ENCODE measurements at places on chromosomes 7 and 10.
A peak's percentile ranks its signal among the peaks of the same experiment; 100 is the strongest.

GRCh38 chr10:100516847-100517246, 2.8 kb downstream of the SEC31B start:
- DNase-seq = no peak

- DNase-seq = no peak
Measured at GRCh38 chr7:80440883-80441282, 71.0 kb downstream of the GNAT3 start.

DNA sequence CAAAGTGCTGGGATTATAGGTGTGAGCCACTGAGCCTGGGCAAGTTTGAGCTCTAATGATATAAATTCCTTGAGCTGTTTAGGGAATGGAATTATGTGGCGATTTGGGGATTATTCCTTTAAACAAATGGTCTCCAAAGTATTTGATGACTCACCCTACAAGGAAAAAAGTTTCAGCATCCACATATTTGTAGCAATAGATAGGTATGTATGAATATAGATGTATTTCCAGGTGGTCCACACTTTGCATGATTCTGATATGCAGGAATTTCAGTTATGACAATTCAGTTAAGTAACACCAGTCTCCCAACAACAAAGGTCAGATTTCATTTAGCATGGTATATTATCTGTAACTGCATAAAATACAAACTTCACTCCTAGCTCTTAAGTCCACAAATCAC, 92.2 kb downstream of the ZNF248 start:
- DNase-seq = no peak

DNA sequence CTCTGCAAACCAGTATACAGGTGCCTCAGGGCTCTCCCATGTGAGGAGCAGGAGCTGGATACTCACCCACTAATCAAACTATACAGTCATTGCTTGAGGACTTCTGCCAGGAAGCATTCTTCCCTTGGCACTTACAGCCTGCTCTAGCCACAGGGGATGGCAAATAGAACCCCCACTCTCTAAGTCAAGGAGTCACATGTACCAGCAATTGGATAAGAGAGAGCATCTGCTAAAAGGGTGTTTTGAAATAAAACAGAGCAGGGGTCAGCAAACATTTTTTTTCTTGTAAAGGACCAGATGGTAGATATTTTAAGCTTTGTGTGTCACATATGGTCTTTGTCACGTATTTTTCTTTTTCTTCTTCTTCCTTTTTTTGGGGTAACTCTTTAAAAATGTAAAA, 865.2 kb upstream of the GHITM start:
- DNase-seq = no peak

DNA sequence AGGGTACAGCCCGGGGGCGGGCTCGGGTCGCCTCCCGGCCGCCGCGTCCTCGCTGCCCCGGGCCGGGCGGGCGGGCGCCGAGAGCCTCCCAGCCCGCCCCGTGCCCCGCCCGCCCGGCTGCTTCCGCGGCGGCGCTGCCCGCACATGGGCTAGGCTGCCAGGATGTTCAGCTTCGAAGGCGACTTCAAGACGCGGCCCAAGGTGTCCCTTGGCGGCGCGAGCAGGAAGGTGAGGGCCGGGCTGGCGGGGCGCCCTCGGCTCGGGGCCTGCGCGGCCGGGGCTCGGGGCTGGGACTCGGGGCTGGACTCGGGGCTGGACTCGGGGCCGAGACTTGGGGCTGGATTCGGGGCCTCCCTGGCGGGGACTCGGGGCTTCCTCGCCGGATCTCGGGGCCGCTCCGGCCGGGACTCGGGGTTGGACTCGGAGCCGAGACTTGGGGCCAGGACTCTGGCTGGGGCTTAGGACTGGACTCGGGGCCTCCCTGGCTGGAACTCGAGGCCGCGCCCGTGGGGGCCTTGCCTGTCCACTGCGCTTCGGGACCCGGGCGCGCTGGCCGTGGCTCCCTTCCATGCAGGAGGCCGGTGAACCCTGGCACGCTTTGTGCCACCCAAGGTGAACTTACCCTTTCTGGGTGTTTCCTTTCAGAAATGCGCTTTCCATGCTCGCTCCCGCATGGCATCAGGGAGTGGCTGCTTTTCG, 534 bp downstream of the UBE3C start:
- DNase-seq = no peak

GRCh38 chr10:7194571-7194970, 216.3 kb downstream of the SFMBT2 start:
- no peak for DNase-seq

- no peak for DNase-seq
Measured at GRCh38 chr10:29119374-29119773, 169.5 kb upstream of the LYZL1 start.

DNA sequence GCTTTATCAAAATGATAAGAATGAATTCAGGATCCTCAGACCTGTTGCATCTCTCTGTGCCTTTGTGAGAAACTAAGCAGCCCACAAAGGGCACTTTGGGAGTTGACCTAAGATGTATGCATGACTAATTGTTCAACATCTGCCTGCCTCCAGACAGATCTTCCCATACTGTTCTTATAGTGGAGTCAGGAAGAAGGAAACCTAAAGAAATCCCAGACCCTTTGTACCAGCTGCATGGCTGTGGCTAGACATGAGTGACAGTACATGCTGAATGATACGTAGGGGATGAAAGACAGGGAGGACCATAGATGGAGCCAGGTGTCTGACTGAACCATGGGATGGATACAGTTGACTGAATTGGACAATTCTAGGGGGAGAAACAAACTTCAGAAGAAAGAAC, 148.7 kb upstream of the PCGF5 start:
- no peak for DNase-seq

DNA sequence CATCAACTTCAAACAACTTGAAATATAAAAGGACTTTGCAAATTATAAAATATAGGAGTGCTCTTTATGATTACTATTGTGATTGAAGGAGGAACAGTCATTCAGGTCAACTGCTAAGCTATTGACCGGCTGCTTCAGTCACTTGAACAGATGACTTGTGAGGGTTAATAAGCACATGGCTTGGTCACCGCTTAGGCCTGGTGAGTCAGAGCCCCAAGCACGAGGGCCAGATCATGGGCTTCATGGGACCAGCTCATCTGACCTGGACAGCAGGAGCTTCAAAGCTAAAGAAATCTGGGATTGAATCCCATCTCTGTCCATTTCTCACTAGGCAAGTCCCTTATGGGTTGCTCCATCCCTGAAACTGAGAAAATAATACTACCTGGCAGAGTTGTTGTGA, 60.4 kb upstream of the ADO start:
- no peak for DNase-seq

DNA sequence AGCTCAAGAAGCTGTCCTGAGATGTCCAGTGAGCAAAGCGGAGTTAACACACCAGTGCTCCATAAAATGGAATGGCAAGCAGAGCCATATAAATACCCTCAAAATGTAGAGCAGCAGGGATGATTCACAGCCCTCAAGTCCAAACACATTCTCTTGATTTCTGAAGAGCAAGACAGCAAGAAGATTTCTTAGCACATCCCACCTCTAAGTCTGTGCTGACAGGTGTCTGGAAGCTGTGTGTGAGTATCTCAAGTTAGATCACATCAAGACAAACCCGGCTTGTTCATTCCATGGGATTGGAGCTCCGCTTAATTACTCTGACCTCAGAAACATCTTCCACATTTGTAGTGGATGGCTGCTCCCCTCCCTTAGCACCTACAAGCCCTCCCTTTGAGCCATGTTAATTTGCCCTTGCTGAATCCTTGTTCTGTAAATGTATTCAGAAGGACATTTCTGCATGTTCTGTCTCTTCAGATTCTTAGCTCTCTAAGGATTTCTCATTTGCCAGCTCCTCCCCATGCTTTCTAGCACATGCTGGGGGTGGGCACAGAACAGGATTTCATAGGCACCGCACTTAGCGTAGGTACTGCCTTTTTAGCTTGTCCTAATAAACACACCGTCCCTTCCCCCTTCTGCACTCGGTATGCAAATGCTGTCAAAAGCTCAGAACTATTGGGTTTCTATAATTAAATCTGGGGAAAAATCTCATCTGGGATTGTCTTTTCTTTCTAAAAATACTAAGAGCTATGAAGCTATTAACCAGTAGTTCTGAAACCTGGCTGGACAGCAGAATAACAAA, 112.7 kb downstream of the CPXM2 start:
- no peak for DNase-seq

DNA sequence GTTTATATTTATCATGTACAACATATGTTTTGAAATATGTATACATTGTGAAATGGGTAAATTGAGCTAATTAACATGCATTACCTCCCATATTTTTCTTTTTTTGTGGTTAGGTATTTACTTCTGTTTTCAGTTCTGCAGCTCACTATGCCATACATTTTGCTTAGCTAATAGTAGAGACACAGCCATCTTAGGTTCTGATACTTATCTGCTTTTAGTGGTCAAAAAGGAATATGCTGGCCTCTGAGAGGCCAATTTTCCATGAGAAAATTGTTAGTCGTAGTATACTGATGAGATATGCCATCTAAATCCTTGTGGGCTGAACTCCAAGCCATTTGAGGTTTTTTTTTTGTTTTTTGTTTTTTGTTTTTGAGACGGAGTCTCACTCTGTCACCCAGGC, 31.0 kb downstream of the SGPL1 start:
- no peak for DNase-seq

- no peak for DNase-seq
Measured at GRCh38 chr7:7665031-7665430, 24.5 kb downstream of the UMAD1 start.

- DNase-seq = no peak
Measured at GRCh38 chr10:106242301-106242700, 922.2 kb downstream of the SORCS1 start.

DNA sequence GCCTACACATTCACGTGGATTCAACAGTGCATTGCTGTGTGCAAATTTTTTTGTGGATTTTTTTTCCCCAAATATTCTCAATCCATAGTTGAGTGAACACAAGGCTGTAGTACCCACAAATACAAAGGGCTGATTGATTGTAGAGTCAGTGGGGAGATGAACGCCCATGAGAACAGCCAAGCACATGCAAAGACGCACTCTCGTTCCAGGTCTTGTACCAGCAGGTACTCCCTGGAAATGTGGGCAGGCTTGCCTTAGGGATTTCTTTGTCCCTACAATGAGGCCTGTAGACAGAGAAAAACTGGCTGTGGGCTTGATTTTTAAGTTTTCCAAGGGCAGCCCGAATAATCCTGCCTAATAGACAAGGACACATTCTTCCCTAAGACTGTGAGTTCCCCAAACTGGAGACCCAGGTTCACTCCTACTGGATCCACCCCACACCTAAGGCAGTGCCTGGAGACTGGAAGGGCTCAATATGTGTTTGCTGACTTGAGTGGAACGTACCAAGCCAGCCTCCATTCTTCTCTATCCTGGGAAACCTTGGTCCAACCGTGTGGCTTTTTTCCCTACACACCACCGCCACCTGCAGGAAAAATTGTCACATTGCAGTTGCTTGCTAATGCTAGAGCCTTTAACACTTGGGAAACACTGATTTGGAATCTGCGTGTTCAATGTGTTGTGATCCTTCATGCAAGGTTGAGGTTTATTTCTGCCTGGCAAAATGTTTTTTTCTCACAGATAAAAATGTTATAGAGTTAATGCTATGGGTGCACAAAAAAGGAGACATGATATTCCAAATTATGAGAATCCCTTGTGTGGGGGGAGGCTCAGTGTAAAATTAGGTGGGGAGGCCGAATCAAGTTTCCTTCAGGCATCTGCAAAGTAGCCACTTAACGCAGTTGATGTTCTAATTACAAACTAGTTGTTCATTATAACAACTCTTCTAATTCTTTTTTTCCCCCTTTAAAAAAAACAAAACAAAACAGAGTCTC, 49.3 kb downstream of the PPP1R17 start:
- DNase-seq = peak; percentile 91

DNA sequence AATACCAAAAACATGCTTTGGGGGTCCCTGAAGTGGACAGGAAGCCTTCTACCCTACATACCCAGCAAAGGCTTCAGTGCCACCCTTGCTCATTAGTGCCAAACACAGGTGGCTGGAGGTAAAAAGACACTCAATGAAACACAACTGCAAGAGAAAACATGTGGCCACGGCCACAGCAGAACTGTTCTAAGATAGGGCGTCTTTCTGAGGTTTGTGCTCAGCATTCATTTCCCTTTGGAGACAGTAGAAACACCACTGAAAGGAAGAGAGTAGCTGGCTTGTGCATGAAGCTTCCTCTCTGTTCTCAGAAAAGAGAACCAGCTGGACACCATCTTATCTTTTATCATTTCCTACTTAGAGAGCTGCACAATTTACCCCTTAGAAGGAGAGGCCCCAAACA, 143.0 kb downstream of the PLXNA4 start:
- DNase-seq = no peak

DNA sequence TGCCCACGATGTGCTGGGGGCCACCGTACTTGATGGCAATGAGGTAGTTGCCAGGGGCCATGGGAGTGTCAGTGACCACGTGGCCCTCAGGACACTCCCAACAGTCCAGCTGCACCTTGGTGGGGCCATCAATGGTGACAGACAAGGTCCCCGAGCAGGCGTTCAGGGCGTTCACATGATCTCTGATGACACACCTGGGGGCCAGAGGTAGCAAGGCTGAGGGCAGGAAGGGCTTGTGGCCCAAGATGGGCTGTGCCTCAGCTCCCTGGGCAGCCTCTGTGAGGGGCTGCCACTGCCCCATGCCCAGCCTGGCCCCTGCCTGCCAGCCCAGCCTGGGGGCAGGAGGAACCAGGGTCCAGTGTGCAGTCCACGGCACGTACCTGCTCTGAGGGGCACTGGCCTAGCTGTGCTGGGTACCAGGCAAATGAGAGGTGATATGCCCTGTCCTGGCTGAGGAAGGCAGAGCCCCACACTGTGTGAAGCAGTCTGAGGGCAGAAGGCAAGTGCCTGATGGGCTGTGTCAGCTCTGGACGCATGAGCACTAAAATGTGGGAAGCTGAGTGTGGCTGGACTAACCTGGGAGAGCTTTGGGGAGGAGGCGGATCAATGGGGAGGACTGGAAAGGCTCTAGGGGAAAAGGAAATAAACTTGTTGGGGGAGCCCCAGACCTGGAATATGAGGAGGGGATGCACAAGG, 3.5 kb upstream of the KCP start:
- no peak for DNase-seq

DNA sequence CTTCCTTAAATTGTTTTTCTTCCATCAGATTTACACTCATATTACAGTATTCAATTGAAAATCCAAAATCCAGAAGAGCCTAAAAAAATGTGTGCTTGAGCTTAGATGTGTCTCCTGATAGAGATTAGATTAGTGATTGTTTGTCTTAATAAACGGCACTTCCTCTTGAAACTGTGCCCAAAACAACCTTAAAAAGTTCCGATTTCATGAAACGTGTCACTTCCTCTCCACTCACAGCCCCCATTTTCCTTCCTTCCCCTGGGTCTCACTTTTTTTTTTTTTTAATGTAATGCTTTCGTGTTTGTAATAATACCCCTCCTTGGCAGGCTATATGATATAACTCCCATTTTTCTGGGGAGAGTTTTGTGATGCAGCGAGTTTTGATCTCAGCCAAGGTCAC, 114.8 kb upstream of the ADO start:
- DNase-seq = no peak

DNA sequence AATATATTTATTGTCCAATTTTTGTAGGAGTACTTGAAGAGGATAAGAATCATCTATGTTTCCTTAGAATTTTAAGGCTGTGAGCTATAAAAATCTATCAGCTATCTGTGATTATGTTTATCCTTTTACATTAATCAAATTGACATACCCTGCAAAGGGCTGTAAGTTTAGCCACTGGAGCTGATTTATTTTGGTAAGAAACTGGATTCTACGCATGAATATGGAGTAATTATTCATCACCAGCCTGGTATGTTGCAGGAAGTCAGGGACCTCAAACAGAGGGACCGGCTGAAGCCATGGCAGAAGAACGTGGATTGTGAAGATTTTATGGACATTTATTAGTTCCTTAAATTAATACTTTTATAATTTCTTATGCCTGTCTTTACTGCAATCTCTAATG, 696.9 kb downstream of the DNAJB9 start:
- no peak for DNase-seq
